ENCODE measurements at places on chromosomes 1 and 21.

DNA sequence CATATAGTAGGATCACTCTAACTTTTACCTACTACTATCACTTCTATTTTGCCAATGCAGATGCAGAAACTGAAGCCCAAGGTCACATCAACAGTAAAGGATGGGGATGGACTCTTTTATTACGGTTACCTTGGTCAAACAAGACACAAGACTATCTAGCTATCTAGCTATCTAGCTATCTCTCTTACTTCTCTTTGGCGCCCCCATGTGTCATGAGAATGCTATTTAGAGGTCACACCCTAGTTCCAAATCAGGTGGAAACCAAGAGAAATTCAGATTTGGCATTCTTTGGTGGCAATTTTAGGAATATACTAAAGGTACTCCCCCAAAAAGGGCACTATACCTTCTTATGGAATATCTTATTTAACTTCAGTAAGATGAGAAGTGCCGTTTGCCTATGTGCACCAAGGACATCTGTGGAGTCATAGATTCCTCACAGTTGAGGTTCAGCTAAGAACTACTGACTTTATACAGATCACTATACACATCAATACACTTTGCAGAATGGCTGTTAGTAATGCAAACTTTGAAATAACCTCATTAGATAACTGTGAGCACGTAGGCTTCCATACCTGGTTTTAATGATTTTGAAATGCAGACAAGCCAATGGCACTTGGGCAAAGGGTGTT is 6.7 kb downstream of the ZNF648 start:
- DNase-seq, result peak; percentile 63

- no peak for DNase-seq
Measured at GRCh38 chr1:91526496-91526895, 25.8 kb downstream of the CDC7 start.

GRCh38 chr1:247905910-247906503 is 10.6 kb downstream of the OR2W3 start:
- no peak for DNase-seq

- DNase-seq, result no peak
Measured at GRCh38 chr1:52454127-52454526, 49.7 kb downstream of the PRPF38A start.

- no peak for DNase-seq
Measured at GRCh38 chr21:27647401-27647800, 680.5 kb upstream of the ADAMTS5 start.

DNA sequence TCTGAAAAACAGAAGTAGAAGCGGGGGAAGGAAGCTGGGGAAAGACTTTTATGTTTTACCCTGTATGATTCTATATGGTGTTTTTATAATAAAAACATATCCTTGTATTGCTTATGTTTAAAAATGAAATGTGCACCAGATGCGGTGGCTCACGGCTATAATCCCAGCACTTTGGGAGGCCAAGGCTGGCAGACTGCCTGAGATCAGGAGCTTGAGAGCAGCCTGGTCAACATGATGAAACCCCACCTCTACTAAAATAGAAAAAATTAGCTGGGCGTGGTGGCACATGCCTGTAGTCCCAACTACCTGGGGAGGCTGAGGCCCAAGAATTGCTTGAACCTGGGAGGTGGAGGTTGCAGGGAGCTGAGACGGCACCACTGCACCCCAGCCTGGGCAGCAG is 155.4 kb downstream of the SMYD3 start:
- no peak for DNase-seq

GRCh38 chr1:156063997-156064285 is 3.0 kb downstream of the RAB25 start:
- DNase-seq, result no peak

GRCh38 chr1:46471848-46472492 is 17.7 kb upstream of the DMBX1 start:
- no peak for DNase-seq

DNA sequence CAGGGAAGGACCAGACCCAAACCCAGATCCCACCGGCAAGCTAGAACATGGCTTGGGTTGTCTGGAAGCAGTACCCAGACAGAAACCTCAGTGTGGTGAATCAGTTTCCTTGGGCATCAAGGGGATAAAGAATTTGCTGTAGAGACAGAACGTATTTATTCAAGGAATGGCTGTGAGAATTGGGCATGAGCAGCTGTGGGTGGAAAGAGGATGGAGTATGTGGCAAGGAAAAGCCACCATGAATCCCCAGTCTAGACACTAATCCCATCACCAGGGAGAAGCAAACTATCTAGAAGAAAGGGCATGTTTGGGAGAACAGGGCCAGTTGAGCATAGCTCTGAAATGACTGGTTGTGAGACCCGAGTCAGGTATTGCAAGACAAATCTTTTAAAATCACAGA is 109.2 kb downstream of the TOMM20 start:
- no peak for DNase-seq

DNA sequence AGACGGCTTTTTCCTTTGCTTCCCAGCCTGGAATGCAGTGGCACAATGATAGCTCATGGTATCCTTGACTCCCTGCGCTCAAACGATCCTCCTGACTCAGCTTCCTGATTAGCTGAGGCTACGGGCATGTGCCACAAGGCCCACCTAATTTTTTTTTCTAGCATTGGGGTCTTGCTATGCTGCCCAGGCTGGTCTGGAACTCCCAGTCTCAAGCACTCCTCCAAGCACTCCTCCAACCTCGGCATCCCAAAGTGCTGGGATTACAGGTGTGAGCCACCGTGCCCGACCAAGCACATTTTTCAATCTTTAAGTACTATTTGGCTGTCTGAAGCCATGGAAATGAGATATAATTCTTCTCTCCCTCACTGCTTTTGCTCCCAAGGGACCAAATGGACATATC is 58.7 kb downstream of the MAB21L3 start:
- no peak for DNase-seq

DNA sequence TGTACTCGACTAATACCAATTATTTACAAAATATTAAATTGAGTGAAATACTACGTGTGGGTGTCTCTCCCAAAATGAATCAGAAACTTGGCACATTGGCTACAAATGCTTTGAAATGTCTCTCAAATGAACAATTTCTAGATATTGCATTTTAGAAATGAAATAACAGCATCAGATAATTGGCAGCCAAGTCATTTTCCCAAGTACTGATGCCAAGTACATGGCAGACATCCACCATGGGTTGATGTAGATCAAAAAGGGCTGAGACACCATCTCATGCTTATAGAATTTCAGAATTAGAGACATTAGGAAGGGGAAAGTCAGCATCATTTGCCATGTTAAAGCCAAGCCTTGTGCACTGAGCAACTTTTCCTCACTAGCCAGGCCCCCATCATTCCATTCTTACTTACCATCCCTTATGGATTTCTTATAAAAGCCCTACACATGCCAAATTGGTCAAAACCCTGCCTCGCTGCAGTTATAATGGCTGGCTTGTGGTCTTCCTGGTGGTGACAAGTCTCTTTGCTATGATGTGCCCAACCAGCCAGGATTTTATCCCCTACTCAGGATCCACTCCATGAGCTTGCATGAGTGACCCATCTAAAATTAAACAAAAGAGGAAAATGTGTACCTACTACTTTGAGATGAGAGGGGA is 73.1 kb downstream of the GREM2 start:
- DNase-seq, result no peak

DNA sequence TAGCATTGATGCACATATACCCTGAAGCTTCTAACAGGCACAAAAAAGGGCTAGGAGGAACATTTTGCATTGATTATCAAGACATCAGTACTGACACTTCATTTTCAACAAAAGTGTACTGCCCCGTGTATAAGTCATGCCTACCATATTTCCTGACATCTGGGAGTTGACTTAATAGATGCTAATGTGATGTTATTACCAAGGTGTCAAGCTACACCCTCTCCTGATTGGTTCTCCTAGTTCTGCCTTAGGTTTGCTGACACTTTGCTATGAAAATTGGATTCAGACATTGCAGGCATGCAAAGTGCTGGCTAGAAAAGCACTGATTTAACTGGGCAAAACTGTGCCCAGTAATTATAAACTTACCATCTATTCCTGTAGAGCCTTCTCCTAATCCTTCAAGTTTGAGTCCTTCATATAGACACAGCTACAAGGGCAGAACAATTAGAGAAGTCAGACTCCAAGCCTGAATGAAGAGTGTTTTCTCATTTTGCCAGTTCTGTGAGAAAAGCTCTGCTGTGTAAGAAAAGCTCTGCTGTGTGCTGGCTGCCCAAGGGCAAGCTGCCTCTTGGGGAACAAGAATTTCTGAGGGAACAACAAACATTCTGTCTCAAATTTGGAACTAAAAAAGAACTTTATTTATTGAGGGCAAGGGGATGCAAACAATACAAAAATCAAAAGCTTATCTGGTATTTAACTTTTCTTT is 11.2 kb downstream of the S100A10 start:
- DNase-seq, result no peak

- DNase-seq, result no peak
Measured at GRCh38 chr1:31031330-31032143, 34.0 kb downstream of the PUM1 start.

DNA sequence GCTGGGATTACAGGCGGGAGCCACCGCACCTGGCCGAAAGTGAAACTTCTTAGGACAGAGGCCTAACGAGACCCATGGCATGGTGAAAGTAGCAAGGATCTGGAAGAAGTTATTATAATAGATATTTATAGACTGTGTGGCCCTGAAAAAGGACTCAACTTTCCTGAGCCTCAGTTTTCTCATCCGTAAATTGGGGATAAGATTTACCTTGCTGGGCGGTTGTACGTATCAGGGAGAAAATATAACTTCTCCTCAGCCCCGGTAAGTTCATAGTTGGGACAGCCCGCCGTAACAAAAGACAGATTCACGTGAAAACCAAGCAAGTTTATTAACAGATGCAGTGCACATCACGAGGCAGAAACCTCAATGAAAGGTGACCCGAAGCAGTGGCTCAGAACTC is 5.5 kb upstream of the PIK3CD start:
- no peak for DNase-seq

- no peak for DNase-seq
Measured at GRCh38 chr1:12014141-12014991, 4.9 kb upstream of the MIIP start.

DNA sequence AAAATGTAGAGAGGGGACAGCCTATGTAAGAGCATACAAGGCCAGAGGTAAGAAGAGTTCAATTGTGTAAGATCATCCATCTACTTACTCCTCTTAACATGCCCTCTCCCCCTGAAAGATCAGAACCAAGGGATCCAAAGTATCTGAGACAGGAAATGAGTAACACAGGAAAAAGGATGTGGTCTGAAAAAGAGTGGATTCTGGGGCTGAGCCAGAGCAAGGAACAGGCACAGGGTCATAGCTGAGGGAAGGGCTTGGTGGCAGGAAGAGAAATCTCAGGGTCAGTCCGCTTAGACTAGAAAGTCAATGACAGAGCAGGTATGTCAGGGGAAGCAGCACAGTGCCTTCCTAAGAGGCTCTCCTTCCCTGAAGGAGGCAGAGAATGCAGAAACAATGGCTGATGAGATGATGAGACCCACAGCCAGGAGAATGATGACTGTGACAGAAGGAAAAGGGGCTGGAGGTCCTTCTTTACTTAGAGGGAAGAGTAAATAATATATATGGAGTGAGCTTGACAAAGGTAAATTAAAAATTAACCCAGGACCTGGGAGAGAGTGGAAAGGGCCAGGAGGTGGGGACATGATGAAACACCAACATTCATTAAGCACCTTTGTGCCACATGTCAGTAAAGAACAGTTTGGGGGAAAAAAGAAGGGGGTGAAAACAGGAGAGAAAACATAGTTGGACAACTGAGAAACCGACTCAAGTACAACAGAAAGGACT is 26.2 kb upstream of the A3GALT2 start:
- DNase-seq, result peak; percentile 58
